ENCODE measurements at places on chromosomes 6 and 20. TPM values are rescaled to one million over a fixed set of nuclear protein-coding genes. Genes with fewer than 3 reads are reported as not detected.

- H3K27ac ChIP-seq, result no peak overlapping the region
- H3K4me1 ChIP-seq, result peaks cover 34% of the 10 kb centered on the region
- H3K4me3 ChIP-seq, result no peak overlapping the region
Measured at GRCh38 chr6:7165890-7166267, 58.1 kb downstream of the RREB1 start.

DNA sequence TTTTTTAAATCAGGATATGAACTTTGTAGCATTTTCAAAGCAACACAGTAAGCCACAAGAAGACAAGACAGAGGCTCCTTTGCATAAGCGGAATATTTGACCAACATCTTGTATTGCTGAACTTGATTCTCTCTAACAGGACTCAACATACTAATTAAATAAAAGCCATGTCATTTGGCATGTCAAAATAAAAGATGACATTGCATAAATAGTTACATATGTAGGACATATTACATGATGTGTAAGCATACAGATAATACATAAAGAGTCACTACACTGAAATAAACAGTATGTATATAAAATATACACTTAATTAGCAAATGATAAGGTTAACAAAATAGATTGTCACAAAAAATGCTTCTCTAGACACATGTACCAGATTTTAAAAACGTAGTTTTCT lies 62.2 kb downstream of the REPS1 start:
- no peaks in the 10 kb centered on the region for H3K4me1 ChIP-seq
- H3K36me3 ChIP-seq, result no peaks in the 10 kb centered on the region
- H3K27me3 ChIP-seq, result no peaks in the 10 kb centered on the region
- H3K4me3 ChIP-seq, result no peak overlapping the region
- no peak for DNase-seq
- H3K27ac ChIP-seq, result no peak overlapping the region

PTPRT gene
- not detected for polyA plus RNA-seq

DNA sequence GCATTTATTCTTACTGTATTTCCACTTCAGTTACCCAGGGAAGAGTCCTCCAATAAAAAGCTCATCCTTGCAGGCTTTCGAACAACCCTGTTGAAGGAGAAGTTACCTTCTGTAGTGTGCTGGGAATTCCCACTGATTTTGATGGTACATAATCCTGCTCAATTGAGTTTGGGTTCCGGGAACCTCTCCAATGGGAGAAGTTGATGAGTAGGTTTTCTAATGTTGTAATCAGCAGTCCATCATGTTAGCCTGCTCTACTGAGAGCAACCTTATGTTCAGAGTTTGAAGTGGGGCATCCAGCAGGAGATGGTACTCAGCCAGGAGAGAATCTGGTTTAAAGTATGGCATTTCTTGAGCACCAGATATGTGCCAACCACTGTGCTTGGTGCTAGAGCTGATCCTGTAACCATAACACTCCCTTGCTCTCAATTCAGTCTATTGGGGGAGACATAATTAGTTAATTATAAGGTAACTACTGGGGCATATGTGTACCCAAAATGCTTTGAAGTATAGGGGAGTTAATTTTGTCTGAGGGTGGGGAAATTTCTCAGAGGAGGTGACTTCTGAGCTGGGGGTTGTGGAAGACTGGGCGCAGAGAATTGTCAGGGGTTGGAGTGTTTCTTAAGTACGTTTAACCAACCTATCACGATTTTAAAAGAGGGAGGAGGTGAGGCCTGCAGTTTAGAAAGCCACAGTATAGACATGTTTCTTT lies 2.1 kb downstream of the TOP1 start:
- peaks cover 69% of the 10 kb centered on the region for H3K4me1 ChIP-seq
- H3K36me3 ChIP-seq, result peaks cover 6% of the 10 kb centered on the region
- no peak overlapping the region for H3K27ac ChIP-seq
- H3K4me3 ChIP-seq, result peak overlapping the region; percentile 83

GRCh38 chr6:5674141-5674540 lies 332.6 kb downstream of the NRN1 start:
- H3K27ac ChIP-seq, result no peak overlapping the region
- no peak for DNase-seq
- no peak overlapping the region for H3K4me3 ChIP-seq
- H3K4me1 ChIP-seq, result peaks cover 18% of the 10 kb centered on the region

DNA sequence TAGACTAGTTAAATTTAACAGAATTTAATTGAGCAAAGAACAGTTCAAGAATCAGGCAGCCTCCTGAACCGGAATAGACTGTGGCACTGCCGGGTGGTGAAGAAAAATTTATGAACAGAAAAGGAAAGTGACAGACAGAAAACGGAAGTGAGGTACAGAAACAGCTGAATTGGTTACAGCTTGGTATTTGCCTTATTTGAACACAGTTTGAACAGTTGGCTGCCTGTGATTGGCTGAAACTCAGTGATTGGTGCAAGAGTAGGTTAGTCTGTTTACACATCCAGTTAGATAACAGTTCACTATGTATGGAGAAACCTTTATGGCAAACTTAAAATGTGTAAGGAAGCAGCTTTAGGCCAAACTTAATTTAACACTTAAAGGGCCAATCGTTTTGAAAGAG lies 116.0 kb upstream of the CITED2 start:
- DNase-seq, result peak; percentile 37
- H3K36me3 ChIP-seq, result no peaks in the 10 kb centered on the region
- H3K27me3 ChIP-seq, result no peaks in the 10 kb centered on the region
- no peak overlapping the region for H3K4me3 ChIP-seq
- H3K27ac ChIP-seq, result no peak overlapping the region

DNA sequence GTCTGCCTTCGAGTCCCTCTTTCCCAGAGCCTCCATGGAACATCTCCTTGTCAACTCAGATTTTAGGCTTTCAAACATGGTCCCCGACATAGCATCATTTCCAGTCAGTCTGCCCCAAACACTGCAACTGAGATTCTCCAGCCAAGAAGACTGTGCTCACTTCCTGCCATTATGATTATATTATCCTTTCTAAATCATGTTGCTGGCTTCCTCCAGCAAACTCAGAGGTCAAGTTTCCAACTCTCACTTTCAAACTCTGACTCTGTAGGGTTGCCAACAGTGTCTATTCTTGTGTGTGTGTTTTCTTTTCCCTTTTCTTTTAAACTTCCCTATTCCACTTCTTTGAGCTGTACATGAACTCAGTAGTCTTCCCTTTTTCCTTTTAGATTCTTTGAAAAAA lies 61.2 kb upstream of the TRAF3IP2 start:
- peaks cover 66% of the 10 kb centered on the region for H3K36me3 ChIP-seq
- H3K4me3 ChIP-seq, result no peak overlapping the region
- H3K27ac ChIP-seq, result no peak overlapping the region
- DNase-seq, result no peak
- no peaks in the 10 kb centered on the region for H3K4me1 ChIP-seq
- H3K27me3 ChIP-seq, result no peaks in the 10 kb centered on the region

SOX18 gene
- polyA plus RNA-seq, result not detected

- H3K4me3 ChIP-seq, result no peak overlapping the region
- no peak for DNase-seq
- H3K36me3 ChIP-seq, result no peaks in the 10 kb centered on the region
- H3K27ac ChIP-seq, result no peak overlapping the region
- no peaks in the 10 kb centered on the region for H3K27me3 ChIP-seq
- H3K4me1 ChIP-seq, result peaks cover 15% of the 10 kb centered on the region
Measured at GRCh38 chr6:15375638-15376290, 129.9 kb downstream of the JARID2 start.

KIF6 gene
- polyA plus RNA-seq, result not detected

FOXF2 gene
- polyA plus RNA-seq, result not detected

GRCh38 chr6:163128324-163128723 lies 286.2 kb upstream of the QKI start:
- H3K27ac ChIP-seq, result no peak overlapping the region
- no peaks in the 10 kb centered on the region for H3K27me3 ChIP-seq
- H3K4me1 ChIP-seq, result no peaks in the 10 kb centered on the region

DNA sequence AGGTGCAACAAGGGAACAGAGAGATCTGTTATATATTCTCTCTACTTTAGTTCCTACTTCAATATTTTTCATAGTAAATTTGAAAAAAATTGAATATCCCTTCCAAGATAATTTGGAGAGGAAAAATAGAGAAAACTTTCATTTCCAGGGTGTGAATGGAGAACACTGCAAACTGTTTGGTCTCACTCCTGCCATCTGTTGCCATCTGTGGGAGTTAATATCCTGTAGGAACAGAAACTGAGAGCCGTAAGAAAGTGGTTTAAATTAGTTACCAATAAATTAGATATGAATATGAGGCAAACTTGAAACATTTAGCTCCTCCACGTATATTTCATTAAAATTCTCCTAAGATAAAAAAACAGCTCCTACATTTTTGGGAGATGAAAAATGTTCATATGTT lies 4.2 kb downstream of the ZNF337 start:
- no peak overlapping the region for H3K4me3 ChIP-seq
- H3K4me1 ChIP-seq, result peaks cover 12% of the 10 kb centered on the region
- no peak for DNase-seq
- no peak overlapping the region for H3K27ac ChIP-seq

TP53TG5 gene
- 0.24 TPM for polyA plus RNA-seq

DNA sequence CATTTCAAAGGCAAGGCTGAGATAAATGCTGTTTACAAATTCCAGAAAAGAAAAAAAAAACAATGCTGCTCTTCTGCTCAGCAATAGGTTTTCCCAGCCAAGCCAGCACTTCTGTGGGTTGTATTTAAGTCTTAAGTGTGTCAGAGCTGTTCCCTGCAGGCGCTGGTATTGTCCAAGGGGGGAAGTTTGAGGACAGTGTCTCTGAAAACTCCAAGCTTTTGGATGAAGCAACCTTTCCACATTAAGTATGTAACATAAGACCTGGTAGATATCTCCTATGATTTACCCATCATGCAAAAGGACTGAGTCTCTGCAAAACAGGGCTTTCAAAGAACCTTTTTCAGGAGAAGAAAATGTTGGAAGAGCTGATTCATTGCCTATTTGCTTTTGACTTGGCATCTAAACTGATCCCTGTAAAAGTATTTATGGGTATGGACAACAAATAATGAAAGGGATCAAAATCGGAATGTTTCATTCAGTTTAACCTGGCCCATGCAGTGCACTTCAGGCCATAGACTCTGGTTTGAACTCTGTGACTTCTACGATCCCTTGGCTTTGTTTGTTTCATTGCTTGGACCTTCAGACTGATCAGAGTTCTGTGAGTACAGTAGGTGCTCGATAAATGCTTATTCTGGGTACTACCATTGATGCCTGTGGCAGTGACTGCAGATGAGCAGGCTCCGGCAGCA lies 16.1 kb upstream of the PLG start:
- no peaks in the 10 kb centered on the region for H3K36me3 ChIP-seq
- no peaks in the 10 kb centered on the region for H3K4me1 ChIP-seq
- H3K27ac ChIP-seq, result no peak overlapping the region
- H3K27me3 ChIP-seq, result no peaks in the 10 kb centered on the region
- H3K4me3 ChIP-seq, result no peak overlapping the region
- no peak for DNase-seq

DNA sequence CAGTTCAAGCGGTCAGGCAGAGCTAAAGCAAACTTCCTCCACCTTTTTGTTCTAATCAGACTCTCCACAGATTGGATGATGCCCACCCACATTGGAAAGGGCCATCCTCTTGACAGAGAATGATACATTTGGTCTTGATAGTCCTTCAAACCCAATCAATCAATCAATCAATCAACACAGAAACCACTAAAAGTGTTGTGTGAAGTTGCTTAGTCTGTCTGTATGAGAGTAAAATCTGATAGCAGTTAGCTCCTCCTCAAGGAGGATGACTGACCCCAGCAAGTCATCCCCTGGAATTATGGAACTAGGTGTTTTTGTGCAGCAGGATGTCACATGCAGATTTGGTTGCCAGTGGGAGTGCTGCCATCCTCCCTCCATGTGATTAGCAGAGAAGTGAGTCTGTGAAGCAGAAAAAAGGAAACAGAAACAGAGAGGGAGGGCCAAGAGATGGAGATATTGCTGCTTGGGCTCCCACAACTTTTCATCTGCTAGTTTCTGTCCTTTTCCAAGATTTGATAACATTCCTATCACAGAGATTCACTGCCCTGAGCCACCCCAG lies 32.0 kb upstream of the SSTR4 start:
- H3K27ac ChIP-seq, result no peak overlapping the region
- H3K4me1 ChIP-seq, result no peaks in the 10 kb centered on the region
- H3K27me3 ChIP-seq, result no peaks in the 10 kb centered on the region
- no peak for DNase-seq
- no peak overlapping the region for H3K4me3 ChIP-seq

WFDC10B gene
- polyA plus RNA-seq, result not detected

DNA sequence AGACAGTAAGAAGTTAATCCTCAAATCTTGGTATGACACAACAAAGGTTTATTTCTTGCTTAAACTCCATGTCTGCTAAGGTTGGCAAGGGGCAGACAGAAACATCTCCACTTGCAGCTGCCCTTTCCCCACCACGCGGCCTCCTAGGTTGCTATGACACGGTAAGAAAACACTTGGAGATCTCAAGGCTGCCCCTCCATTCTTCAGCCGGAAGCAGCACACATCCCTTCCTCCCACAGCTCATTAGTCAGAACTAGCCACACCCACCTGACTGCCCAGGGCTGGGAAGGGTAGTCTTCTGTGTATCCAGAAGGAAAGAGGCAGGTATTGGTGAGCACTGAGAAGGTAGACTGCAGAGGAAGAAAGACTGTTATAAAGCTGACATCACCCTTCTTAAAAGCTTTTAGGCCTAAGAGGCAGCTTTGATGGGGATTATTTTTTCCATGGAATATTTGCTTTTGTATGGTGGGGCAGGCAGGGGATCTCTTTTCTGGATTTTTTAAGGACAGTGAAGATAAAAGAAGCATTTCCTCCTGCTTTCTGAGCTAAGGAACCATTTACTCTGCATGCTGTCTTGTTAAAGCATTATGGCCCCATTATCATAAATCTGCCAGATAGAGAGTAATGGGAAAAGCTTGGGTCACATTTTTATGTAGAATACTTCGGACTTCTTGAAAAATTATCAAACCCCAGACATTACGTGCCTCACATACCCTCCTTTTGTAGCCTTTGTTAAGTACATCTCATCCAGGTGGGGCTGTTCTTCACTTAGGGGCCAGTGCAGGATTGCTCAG lies 41.6 kb downstream of the MRAP2 start:
- no peak for DNase-seq
- H3K4me1 ChIP-seq, result no peaks in the 10 kb centered on the region
- no peaks in the 10 kb centered on the region for H3K36me3 ChIP-seq
- no peak overlapping the region for H3K27ac ChIP-seq
- no peaks in the 10 kb centered on the region for H3K27me3 ChIP-seq

GRCh38 chr20:36344517-36345132 lies 38.5 kb downstream of the DLGAP4 start:
- H3K36me3 ChIP-seq, result no peaks in the 10 kb centered on the region
- H3K27me3 ChIP-seq, result no peaks in the 10 kb centered on the region
- DNase-seq, result no peak
- no peak overlapping the region for H3K4me3 ChIP-seq
- no peaks in the 10 kb centered on the region for H3K4me1 ChIP-seq

- peak overlapping the region; percentile 49 for H3K4me3 ChIP-seq
- H3K27me3 ChIP-seq, result no peaks in the 10 kb centered on the region
- peaks cover 39% of the 10 kb centered on the region for H3K4me1 ChIP-seq
- H3K27ac ChIP-seq, result peak overlapping the region; percentile 58
- no peak for DNase-seq
- peaks cover under 1% of the 10 kb centered on the region for H3K36me3 ChIP-seq
Measured at GRCh38 chr6:31900917-31901414, 920 bp downstream of the ZBTB12 start.

GRCh38 chr6:159762681-159763293 lies 942 bp downstream of the ACAT2 start:
- peaks cover 16% of the 10 kb centered on the region for H3K4me1 ChIP-seq
- peaks cover 24% of the 10 kb centered on the region for H3K36me3 ChIP-seq
- peak; percentile 40 for DNase-seq
- H3K4me3 ChIP-seq, result peak overlapping the region; percentile 99
- H3K27ac ChIP-seq, result peak overlapping the region; percentile 94
- no peaks in the 10 kb centered on the region for H3K27me3 ChIP-seq
